ENCODE measurements at places on chromosomes 5 and 9. TPM values are rescaled to one million over a fixed set of nuclear protein-coding genes. Genes with fewer than 3 reads are reported as not detected.

Gene TERT
- 2.9 TPM for polyA plus RNA-seq

- no peak overlapping the region for H3K4me3 ChIP-seq
- DNase-seq: peak; percentile 40
- no peaks in the 10 kb centered on the region for H3K4me1 ChIP-seq
- no peaks in the 10 kb centered on the region for H3K27me3 ChIP-seq
These were observed 31.0 kb upstream of the TCF7 start for GRCh38 chr5:134083517-134083916.

Gene GPR151
- polyA plus RNA-seq: not detected

DNA sequence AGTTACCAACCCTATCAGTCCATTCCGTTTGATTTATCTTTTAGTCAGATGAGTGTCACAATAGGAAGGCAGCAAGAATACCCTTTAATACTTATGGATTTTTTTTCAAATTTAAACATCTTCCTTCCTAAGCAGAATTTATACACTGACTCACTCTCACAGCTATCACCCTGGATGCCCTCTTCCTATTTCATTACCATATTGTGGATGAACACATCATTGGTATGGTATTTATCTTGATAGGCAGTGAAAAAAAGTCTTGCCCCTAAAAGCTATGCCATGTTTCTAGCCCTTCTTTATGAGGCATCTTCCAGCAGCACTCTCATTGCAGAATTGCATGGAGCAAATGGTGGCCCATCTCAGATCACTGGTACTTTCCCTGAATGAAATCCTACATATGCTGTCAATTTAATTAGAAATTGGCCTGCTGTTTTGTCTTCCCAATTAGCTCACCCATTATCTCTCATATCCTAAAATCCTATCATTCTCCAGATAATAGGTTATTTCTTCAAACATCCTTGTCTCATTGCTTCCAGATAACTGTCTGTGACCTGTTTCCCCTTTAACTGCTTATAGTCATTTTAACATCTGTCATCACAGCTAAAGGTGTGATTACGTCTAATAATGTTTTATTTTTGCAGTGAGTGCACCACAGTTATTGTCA lies 433.5 kb upstream of the POU5F2 start:
- no peaks in the 10 kb centered on the region for H3K4me1 ChIP-seq
- H3K4me3 ChIP-seq: no peak overlapping the region
- H3K27me3 ChIP-seq: no peaks in the 10 kb centered on the region
- no peak for DNase-seq
- no peaks in the 10 kb centered on the region for H3K36me3 ChIP-seq
- no peak overlapping the region for H3K27ac ChIP-seq

DNA sequence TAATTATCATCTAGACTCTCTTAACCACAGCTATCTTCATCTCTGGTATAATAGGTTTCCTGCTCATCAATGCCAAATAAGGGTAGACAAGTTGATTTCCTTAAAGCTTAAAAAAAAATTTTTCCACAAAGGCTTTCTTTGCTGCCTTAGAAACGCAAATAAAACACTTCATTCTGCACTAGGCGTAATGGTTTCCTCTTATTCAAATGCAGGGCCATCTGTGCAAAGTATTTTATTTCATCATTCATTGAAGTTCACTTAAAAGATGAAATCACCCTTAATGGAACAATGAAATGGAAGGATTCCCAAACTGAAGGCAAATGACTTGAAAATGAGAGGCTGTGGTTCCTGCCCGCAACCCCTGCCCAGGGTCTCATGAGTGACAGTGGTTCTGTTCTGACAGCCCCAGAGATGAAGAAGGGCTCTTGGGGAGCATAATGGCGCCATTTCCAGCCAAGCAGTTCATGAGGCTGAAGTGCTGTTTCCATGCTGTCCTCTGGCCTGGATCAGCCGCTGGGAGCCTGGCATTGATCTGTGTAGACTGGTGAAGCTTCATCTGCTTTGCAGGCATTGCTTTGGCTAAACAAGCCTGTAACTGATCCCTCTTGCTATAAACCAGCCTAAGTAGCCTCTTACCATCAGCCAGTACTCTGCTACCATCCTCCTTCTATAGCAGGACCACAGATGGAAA lies 276.9 kb upstream of the WWC1 start:
- H3K36me3 ChIP-seq: no peaks in the 10 kb centered on the region
- H3K27me3 ChIP-seq: no peaks in the 10 kb centered on the region
- H3K4me1 ChIP-seq: no peaks in the 10 kb centered on the region
- no peak for DNase-seq
- H3K27ac ChIP-seq: no peak overlapping the region

DNA sequence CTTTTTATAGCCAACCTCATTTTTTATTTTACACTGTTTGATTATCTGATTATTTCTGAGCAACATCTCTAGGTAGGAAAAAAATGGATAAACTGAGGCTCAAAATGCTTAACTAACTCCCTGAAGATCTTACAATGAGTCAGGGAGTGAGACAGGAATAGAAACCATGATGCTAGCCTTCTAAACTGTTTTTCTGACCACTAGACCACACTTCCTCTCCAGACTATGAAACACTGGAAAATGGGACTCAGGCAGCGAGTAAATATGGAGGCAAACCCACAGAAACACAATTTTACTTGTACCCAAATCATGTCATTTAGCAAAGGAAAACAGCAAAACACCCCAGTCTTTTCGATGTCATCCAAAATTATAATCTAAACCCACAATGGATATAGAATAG lies 129.9 kb upstream of the ANKH start:
- H3K36me3 ChIP-seq: no peaks in the 10 kb centered on the region
- H3K27ac ChIP-seq: no peak overlapping the region
- H3K4me1 ChIP-seq: no peaks in the 10 kb centered on the region
- H3K27me3 ChIP-seq: no peaks in the 10 kb centered on the region
- no peak for DNase-seq

- H3K27me3 ChIP-seq: no peaks in the 10 kb centered on the region
- no peak overlapping the region for H3K4me3 ChIP-seq
- H3K27ac ChIP-seq: no peak overlapping the region
- DNase-seq: no peak
- no peaks in the 10 kb centered on the region for H3K4me1 ChIP-seq
These were observed 298.1 kb upstream of the PANK3 start for GRCh38 chr5:168877132-168877892.

- no peak for DNase-seq
- H3K4me1 ChIP-seq: peaks cover 11% of the 10 kb centered on the region
- no peaks in the 10 kb centered on the region for H3K36me3 ChIP-seq
These were observed 130.9 kb upstream of the GNA14 start for GRCh38 chr9:77779010-77779409.

- no peak overlapping the region for H3K4me3 ChIP-seq
- peaks cover 7% of the 10 kb centered on the region for H3K4me1 ChIP-seq
- H3K27ac ChIP-seq: no peak overlapping the region
- no peaks in the 10 kb centered on the region for H3K36me3 ChIP-seq
- no peaks in the 10 kb centered on the region for H3K27me3 ChIP-seq
These were observed 283.7 kb downstream of the CRB2 start for GRCh38 chr9:123639743-123640142.

DNA sequence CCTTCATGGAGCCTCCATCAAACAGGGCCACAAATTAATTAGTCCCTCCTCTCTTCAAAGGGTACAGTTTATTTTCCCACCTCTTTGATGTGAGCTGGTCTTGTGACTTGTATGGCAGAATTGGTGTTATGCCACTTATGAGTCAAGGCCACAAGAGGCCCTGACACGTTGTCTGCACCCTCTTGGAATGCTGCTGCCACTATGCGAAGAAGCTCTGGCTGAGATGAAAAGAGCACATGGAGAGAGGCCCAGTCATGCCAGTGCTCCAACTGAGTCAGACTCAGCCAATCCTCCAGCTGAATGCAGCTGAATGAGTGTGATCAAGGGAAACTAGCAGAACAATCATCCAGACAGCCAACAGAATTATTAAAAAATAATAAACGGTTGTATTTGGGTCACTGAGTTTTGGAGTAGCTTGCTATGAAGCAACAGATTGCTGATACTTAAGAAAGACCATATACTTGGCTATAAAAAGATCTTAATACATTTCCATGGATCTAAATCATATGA lies 128.3 kb downstream of the MARCHF11 start:
- H3K27me3 ChIP-seq: no peaks in the 10 kb centered on the region
- H3K36me3 ChIP-seq: no peaks in the 10 kb centered on the region
- no peak overlapping the region for H3K27ac ChIP-seq
- no peak overlapping the region for H3K4me3 ChIP-seq
- no peaks in the 10 kb centered on the region for H3K4me1 ChIP-seq

DNA sequence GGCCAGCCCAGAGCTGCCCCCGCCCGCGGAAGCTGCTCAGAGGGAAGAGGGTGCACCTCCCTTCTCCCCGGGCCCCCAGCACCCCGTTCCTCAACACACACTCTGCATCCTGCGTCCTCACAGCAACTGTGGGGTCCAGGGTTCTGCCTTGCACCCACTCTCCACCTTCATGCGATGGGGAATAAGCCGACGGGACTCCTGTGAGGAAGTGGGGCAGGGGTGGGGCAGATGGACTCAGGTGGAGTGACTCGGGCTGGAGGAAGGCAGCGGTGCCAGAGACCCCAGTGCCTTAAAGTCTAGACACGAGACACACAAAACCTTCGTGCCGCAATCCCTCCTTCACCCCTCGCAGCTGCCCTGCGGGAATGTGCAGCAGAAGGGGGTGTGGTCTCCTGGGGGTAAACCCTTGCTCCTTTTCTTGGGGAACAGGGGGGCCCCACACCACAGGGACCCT lies 8.6 kb downstream of the BRD3 start:
- peaks cover 95% of the 10 kb centered on the region for H3K4me1 ChIP-seq
- no peaks in the 10 kb centered on the region for H3K36me3 ChIP-seq
- no peak overlapping the region for H3K4me3 ChIP-seq
- H3K27ac ChIP-seq: no peak overlapping the region
- no peaks in the 10 kb centered on the region for H3K27me3 ChIP-seq

Gene SAPCD2
- polyA plus RNA-seq: 16.4 TPM

Gene C9orf153
- polyA plus RNA-seq: not detected

GRCh38 chr5:107990881-107991810 lies 320.4 kb upstream of the EFNA5 start:
- H3K4me1 ChIP-seq: no peaks in the 10 kb centered on the region
- H3K4me3 ChIP-seq: no peak overlapping the region
- no peaks in the 10 kb centered on the region for H3K36me3 ChIP-seq
- H3K27ac ChIP-seq: no peak overlapping the region

GRCh38 chr5:76762484-76762883 lies 46.6 kb downstream of the F2R start:
- no peak for DNase-seq
- H3K36me3 ChIP-seq: no peaks in the 10 kb centered on the region

Gene IL3
- polyA plus RNA-seq: not detected

Gene RETREG1
- polyA plus RNA-seq: 21.2 TPM

GRCh38 chr5:111735583-111736270 lies 21.3 kb downstream of the NREP start:
- H3K27ac ChIP-seq: no peak overlapping the region
- no peaks in the 10 kb centered on the region for H3K27me3 ChIP-seq
- no peak overlapping the region for H3K4me3 ChIP-seq
- DNase-seq: peak; percentile 78

Gene F2RL2
- not detected for polyA plus RNA-seq

GRCh38 chr5:164324239-164324638 lies 818.8 kb downstream of the MAT2B start:
- DNase-seq: no peak
- H3K4me3 ChIP-seq: no peak overlapping the region
- no peaks in the 10 kb centered on the region for H3K27me3 ChIP-seq
- no peaks in the 10 kb centered on the region for H3K36me3 ChIP-seq
- no peak overlapping the region for H3K27ac ChIP-seq
- H3K4me1 ChIP-seq: no peaks in the 10 kb centered on the region

DNA sequence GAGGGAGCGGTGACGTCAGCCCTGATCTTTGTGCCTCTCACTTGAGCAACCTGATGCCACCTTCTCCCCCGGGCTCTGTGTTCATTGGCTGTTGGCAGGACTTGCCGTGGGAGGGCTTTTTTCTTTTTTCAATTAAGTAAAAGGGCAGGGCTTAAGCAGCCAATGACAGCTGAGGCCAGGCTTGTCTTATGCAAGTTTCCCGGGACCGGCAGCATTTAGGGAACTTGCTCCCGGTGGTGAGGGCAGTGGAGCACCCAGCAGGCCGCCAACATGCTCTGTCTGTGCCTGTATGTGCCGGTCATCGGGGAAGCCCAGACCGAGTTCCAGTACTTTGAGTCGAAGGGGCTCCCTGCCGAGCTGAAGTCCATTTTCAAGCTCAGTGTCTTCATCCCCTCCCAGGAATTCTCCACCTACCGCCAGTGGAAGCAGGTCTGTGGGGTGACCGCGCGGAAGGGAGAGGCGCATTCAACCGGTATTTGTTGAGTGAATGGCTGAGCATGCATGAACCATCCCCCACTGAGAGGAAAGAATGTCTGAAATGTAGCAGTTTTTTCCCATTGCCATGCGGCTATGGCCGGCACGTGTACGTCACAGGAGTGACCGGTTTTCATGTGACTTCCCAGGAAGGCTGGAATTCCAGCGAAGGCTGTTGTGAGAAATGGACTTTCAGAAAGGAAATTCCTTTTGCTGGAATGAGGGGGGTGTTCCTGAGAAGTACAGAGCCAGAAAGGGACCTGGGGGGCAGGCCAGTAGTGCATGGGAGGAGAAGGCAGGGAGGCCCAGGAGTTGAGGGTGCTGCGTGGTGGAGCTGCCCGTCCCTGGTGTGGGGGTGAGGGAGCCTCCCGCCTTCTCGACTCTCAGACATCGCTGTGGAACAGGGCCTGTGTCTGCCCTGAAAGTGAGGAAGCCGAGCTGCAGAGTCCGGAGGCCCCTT lies 29.0 kb downstream of the PTGES2 start:
- H3K4me1 ChIP-seq: peaks cover 56% of the 10 kb centered on the region
- no peaks in the 10 kb centered on the region for H3K27me3 ChIP-seq
- H3K27ac ChIP-seq: peak overlapping the region; percentile 92
- H3K4me3 ChIP-seq: peak overlapping the region; percentile 45

- H3K4me3 ChIP-seq: no peak overlapping the region
- peaks cover 3% of the 10 kb centered on the region for H3K4me1 ChIP-seq
- no peak for DNase-seq
- H3K27me3 ChIP-seq: no peaks in the 10 kb centered on the region
- no peaks in the 10 kb centered on the region for H3K36me3 ChIP-seq
These were observed 196.5 kb upstream of the NREP start for GRCh38 chr5:111953351-111954127.

DNA sequence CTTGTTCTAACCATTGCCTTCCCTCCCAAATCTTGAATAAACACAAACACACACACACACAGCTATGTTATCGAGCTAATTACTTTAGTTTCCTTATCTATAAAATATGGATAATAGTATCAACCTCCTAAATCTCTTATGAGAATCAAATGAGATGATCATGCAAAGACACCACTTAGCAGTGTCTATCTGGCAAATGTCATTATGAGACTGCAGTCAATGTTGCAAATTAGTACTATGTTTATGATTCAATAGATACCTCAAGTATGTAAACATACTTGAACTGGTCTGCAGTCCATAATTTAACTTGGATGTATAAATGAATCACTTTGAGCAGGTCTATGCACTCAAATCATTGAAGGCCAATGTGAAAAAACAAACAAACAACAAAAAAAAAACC lies 22.2 kb upstream of the ERAP2 start:
- no peak for DNase-seq
- no peak overlapping the region for H3K27ac ChIP-seq
- no peak overlapping the region for H3K4me3 ChIP-seq

- H3K4me1 ChIP-seq: peaks cover 34% of the 10 kb centered on the region
- H3K27me3 ChIP-seq: no peaks in the 10 kb centered on the region
- no peak for DNase-seq
- peaks cover 12% of the 10 kb centered on the region for H3K36me3 ChIP-seq
- peak overlapping the region; percentile 21 for H3K27ac ChIP-seq
These were observed 214.7 kb downstream of the TRIO start for GRCh38 chr5:14357851-14358250.
